Temporal lobe (tissue), 4 donors: ENCODE measurements at places on chromosomes 5 and 9. TPM values are rescaled to one million over a fixed set of nuclear protein-coding genes. Genes with fewer than 3 reads are reported as not detected.

The PJA2 gene
- total RNA-seq, result 257 TPM

The LCN2 gene
- total RNA-seq, result 0.25 TPM

The CHSY3 gene
- 14.8 TPM for total RNA-seq

The EGFL7 gene
- total RNA-seq, result 11.6 TPM

The GDA gene
- total RNA-seq, result 22.6 TPM

The CENPK gene
- 5.4 TPM for total RNA-seq

The TAL2 gene
- total RNA-seq, result 9.6 TPM

The ATG10 gene
- 9.1 TPM for total RNA-seq

The C5orf52 gene
- total RNA-seq, result not detected

The ABO gene
- total RNA-seq, result not detected

The C7 gene
- total RNA-seq, result 4.4 TPM

The MARCOL gene
- not detected for total RNA-seq

The CSF2 gene
- not detected for total RNA-seq

The OMD gene
- total RNA-seq, result 3.7 TPM

The SLC34A1 gene
- total RNA-seq, result not detected

The CDH9 gene
- total RNA-seq, result 10.3 TPM

The FAXDC2 gene
- total RNA-seq, result 5.4 TPM

The SAPCD2 gene
- 1.5 TPM for total RNA-seq

The CDHR2 gene
- total RNA-seq, result under 0.01 TPM

The MEIKIN gene
- not detected for total RNA-seq

The ACOT12 gene
- 0.98 TPM for total RNA-seq

The PRSS3 gene
- 0.25 TPM for total RNA-seq

The ZNF354C gene
- total RNA-seq, result 43.8 TPM

The C8G gene
- not detected for total RNA-seq

The AHRR gene
- total RNA-seq, result 2.0 TPM

The ASPN gene
- total RNA-seq, result 5.9 TPM

The BTNL8 gene
- under 0.01 TPM for total RNA-seq

The NRG2 gene
- 3.9 TPM for total RNA-seq

The CMBL gene
- total RNA-seq, result 7.6 TPM

The HSD17B3 gene
- 0.25 TPM for total RNA-seq

The GNA14 gene
- 0.98 TPM for total RNA-seq

The SPATA31E1 gene
- not detected for total RNA-seq

The CPEB4 gene
- total RNA-seq, result 78.7 TPM

The PCDHB14 gene
- 13.0 TPM for total RNA-seq

The STKLD1 gene
- 1.2 TPM for total RNA-seq

The LTC4S gene
- 0.74 TPM for total RNA-seq

The NR5A1 gene
- not detected for total RNA-seq

The ANKRD33B gene
- 3.0 TPM for total RNA-seq

The TEK gene
- total RNA-seq, result 6.1 TPM

The INSL6 gene
- total RNA-seq, result not detected

The RNF14 gene
- total RNA-seq, result 41.8 TPM
